ENCODE measurements at places on chromosomes 7 and 10. TPM values are rescaled to one million over a fixed set of nuclear protein-coding genes. Genes with fewer than 3 reads are reported as not detected.

Gene DLG5
- 36.4 TPM for total RNA-seq

Gene WEE2
- total RNA-seq = not detected

Gene FAS
- 32.6 TPM for total RNA-seq

Gene LIPK
- not detected for total RNA-seq

Gene FZD1
- 57.9 TPM for total RNA-seq

Gene TRPV5
- not detected for total RNA-seq

Gene TRIM50
- not detected for total RNA-seq

Gene MCM10
- not detected for total RNA-seq

Gene PDE6C
- not detected for total RNA-seq

Gene TMEM184A
- total RNA-seq = 1.5 TPM

Gene RNF133
- total RNA-seq = 4.6 TPM

Gene ANKRD1
- 2.8 TPM for total RNA-seq

Gene OR6V1
- not detected for total RNA-seq

Gene C10orf62
- total RNA-seq = 1.2 TPM

Gene AKR1D1
- not detected for total RNA-seq

Gene NKX1-2
- not detected for total RNA-seq

Gene POT1
- total RNA-seq = 23.4 TPM

Gene VIM
- 5,884 TPM for total RNA-seq

Gene TMEM178B
- 0.92 TPM for total RNA-seq

Gene CH25H
- 2.7 TPM for total RNA-seq

DNA sequence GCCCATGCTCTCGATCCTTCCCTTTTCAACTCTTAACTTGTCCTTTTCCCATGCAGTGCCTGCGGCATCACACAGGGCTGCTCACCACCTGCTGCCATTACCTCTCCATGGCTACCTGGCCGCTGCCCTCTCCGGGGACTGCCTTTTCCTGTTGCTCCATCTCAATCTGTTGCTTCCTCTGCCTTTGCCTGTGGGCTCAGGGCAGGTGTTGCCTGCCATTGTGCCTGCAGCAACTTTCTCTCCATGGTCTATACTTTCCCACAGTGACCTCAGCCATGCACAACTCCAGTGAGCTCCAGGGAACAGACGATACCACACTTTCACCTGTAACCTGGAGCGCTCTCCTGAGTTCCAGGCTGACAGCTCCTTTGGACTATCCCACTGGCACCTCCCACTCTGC is 3.2 kb downstream of the DNAJB12 start:
- DNase-seq = no peak

GRCh38 chr7:95481271-95482165 is 4.2 kb upstream of the ASB4 start:
- DNase-seq = no peak

- no peak for DNase-seq
Observed at GRCh38 chr7:127629268-127629854, 11.4 kb upstream of the PAX4 start.

DNA sequence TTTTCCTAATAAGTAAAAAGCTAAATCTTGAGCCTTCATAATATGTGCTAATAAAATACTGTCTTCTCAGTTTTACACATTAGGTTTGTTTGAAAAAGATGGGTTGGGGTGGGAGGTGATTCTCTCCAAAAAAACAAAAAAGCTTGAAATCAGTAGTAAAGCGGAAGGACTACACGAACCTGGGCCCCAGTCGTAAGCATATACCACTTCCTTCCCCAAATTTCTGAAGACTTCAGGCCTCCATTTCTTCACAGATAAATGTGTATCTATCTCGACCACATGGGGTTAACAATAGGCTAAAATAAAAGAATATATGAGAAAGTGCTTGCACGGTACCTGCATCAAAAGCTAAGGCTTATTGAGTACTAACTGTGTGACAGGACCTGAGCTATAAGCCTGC is 51.6 kb upstream of the PAX2 start:
- DNase-seq = no peak

GRCh38 chr7:116679500-116679899 is 7.5 kb downstream of the MET start:
- DNase-seq = no peak

GRCh38 chr10:102261196-102261595 is 15.9 kb downstream of the GBF1 start:
- DNase-seq = no peak

DNA sequence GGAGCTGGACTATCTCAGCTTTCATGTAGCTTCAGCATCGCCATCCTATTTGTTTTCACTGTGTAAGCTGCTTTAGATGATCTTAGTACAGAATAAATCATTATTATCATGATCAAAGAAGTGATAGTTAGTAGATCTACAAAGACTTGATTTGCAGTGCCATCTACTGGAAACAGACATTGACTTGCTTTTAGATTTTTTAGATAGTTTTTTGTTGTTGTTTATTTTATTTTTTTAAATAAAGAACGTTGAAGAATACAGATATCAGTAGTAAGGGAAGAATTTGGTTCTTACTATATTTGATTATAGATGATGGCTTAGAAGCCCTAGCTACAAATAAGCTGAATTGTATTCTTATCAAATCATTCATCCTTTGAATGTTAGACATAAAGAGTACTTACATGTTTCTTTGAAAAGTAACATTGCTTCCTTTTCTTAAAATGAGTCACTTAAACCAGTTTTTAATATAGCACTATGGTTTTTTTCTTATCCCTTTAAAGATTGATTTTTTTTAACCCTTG is 6.3 kb upstream of the SFMBT2 start:
- DNase-seq = no peak

GRCh38 chr7:2444476-2444875 is 31.7 kb downstream of the GRIFIN start:
- no peak for DNase-seq

GRCh38 chr7:134514663-134515062 is 12.7 kb upstream of the AKR1B10 start:
- DNase-seq = no peak

DNA sequence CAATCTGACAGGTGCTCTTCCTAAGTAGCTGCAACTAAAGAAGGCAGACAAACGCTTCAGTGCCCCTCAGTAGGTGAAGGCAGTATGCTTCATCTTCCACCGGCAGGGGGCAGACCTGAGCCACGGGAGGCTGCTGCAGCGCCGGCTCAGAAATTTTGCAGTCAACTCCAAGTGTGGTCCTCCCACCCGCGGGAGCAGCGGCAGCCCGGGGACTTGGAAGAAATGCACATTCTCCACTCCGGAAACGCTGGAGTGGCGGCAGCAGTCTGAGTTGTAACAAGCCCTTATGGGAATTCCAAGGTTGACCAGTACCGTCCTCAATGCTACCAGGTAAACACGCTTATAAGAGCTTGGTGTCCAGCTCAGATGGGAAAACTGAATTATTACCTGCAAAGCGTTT is 3.4 kb downstream of the IGFBP3 start:
- no peak for DNase-seq

GRCh38 chr7:70612811-70613210 is 519.1 kb upstream of the GALNT17 start:
- DNase-seq = no peak

GRCh38 chr7:80139236-80139635 is 4.6 kb downstream of the GNAI1 start:
- DNase-seq = no peak

- no peak for DNase-seq
Observed at GRCh38 chr10:53276797-53277196, 504.2 kb upstream of the MBL2 start.

DNA sequence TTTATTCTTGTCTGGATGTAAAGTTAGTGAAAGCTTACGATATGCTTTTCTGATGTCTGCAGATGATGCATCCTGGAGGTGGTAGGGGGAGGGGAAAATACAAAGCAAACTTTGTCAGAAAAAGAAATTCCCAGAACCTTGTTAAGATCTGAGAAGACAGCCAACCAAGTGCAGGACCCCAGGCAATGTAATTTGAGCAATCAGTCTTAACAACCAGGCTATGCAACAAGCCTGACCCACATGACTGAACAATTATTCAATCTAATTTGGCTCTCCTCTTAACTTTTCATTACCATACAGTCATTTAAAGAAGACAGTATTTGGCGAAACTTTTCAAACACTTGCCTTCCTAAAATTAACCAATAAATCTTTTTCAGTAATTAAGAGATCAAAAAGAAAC is 74.5 kb downstream of the DNAJC1 start:
- DNase-seq = no peak

GRCh38 chr10:89909752-89910151 is 208.4 kb downstream of the KIF20B start:
- no peak for DNase-seq

DNA sequence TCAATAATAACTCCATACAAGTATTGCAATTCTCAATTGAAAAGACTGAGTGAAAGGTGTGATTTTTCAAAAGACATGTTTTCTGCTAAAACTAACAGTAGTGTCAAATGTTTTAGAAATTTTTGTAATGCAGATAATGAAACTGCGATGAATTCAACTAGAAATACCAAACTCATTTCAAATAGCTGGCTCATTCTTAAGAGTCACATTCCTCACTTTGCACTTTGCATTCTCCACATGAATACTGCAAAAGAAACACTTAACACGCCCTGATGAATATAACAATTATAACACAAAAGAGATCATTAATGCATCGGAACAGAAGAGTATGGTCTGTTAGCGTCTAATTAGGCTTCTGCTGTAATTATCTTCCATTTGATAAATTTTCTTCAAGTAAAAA is 15.5 kb upstream of the TSPAN12 start:
- DNase-seq = no peak

DNA sequence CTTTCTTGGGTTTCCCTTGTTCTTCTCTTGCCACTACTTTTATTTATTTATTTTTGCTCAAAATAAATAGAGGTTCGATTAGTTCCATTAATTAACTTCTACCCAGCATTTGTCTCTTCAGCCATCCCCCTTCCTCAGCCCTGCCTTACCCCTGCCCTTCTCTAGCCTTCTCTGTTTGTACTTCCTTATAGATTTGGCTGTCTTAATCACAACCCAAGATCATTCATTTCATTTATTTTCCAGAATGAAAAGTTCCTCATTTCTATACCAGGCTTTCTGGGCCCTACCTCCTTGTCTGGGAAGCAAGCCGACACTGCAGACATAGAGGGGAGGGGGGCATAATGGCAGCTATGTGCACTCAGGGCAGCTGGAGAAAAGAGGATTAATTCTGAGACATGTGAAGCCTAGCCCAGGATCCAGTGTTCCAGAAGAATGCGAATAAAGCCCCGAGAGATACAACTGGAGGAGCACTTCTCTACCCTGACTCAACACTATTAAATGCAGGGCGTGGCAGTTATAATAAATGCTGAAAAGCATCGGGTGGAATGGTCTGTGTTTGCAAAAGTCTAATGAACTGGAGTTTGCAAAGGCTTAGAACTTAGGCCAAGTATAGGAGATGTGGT is 6.4 kb upstream of the PDCD4 start:
- no peak for DNase-seq

DNA sequence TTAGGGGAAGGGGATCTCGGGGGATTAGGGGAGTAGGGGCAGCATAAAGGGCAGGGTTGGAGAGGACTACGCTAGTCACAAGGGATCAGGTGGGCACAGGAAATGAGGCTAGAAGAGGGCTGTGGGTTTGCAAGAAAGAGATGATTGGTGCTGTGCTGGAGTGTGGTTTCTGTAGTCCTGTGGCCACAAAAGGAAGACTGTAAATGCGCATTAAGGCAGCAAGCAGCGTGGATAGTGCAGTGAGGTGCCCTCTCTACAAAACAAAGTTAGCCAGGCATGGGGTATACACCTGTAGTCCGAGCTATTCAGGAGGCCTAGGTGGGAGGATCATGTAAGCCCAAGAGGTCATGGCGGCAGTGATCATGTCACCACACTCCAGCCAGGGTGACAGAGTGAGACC is 212.1 kb downstream of the MLLT10 start:
- DNase-seq = no peak

DNA sequence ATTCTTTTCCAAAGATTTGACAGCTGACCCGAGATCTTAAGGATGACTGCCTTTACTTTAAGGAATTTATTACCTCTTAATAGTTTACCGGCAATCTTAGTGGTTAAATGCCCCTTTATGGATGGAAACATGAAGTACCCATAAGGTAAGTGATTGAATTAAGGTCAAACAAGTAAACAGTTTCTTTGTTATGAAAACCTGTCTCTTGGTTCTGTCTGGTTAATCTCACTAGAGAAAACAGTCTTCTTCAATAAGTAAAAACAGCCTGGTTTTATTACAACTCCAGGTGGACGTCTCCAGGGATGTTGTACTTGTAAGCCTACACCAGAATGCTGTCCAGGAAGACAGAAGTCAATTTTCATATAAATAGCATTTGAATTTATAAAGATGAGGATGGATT is 161.8 kb upstream of the MTPN start:
- no peak for DNase-seq

DNA sequence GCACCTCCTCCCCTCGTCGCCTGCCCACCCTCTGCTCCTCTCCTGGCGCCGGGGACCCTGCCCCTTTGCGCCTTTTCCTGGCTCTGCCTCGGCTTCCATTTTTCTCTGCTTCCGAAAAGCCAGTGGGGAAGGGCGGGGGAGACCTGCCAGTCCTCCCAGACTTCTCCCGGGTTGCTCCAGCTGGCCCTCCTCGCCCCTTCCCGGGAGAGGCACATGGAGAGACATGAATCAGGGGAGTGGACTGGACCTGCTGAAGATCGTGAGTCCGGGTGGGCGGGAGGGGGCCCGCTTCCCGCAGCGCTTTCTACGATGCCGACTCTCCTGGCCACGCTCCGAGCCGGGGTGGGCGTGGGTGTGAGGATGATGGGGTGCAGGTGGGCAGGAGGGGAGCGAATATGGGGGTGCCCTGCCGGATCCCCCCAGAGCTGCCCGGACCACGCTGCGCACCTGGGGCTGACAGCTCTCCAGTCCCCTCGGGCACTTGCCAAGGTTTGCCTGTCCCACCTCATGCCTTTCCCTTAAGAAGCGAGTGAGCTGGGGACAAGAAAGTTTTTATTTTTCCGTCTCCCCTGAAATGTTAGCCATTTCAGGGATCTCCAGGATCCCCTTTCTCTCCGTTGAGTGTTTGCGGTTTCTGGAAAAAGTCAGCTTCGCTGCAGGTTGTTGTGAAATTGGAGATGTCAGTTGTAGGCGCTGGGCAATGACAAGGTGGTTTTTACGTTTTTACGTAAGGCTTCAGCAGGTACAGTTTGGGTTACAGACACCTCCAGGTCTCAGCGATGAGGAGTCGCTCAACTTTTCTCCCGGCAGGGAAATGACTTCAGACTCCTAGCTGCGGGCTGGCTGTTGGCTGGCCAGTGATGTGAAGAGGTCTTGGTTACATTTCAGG is 977 bp downstream of the CACNB2 start:
- DNase-seq = no peak

GRCh38 chr7:76397409-76398183 is 11.9 kb downstream of the SSC4D start:
- peak; percentile 32 for DNase-seq

GRCh38 chr10:100600218-100600617 is 64.5 kb downstream of the HIF1AN start:
- DNase-seq = no peak
